Activated T-cell treated with anti-CD3 and anti-CD28 coated beads for 4 hours (primary cell): ENCODE measurements at places on chromosomes 2 and 18.

GRCh38 chr2:120654381-120655134 lies 81.1 kb upstream of the GLI2 start:
- no peak for DNase-seq

GRCh38 chr2:38528008-38528442 lies 74.7 kb downstream of the HNRNPLL start:
- peak; percentile 17 for DNase-seq

DNA sequence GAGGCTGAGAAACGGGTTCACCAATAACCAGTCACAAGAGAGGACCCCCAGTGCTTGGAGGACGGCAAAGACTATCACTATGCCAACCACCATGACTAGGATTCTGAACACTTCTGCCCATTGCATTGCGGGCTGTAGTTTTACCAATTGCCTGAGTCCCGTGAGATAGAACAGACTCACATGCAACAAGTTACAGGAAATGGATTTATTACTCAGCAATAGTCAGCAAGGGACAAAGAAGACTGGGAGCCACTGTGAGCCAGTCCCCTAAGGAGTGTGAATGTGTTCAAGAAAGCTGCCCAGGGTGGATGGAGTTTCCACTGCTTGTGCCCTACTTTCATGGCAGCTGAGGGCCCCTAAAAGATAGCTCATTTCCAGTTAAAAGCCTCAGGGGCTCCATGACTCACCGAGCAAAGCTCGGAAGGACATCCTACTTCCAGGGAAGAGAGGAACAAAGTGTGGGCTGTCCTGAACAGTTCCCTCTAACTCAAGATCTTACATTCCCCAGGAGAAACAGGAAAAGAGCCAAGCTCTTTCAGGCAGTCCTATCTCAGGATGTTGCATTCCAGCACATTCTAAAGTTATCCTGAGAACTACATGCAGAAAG lies 54.4 kb downstream of the SLC4A3 start:
- DNase-seq: no peak

- no peak for DNase-seq
Measured at GRCh38 chr2:23574919-23575654, 190.1 kb downstream of the KLHL29 start.

DNA sequence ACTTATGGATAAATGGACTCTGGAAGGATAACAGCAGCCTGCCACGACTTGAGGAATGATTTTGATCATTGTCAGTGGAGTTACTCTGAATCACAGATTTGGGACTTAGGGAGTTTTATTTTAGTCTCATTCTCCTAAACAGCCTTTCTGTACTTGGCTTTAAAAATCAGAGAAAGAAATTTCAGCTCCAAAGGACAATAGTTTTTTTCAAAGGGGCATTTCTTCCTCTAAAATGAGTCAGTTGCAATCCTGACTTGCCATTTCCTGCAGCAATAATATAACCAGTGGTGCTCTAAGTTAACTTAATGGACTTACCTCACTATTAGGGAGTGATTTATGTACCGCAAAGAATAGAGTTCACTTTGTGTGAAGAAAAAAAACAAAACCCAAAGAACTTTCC lies 35.1 kb upstream of the MTX2 start:
- no peak for DNase-seq

DNA sequence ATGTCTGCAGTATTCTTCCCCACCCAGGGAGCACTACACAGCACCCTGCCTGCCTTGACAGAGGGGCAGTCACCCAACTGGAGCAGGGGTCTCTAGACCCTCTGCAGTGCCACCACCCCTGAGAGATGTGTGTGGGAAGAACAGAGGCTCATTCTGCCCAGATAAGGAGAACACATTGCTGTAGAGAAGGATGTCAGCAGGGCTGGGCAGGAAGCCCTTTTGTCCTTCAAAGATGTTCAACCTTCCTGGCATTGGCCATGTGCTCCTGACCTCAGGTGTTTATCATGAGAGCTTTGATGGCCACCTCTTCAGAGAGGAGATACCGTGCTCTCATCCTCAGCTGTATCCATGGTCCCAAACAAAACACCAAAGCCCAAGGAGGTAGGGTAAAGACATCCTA lies 4.6 kb upstream of the TEX51 start:
- no peak for DNase-seq

- no peak for DNase-seq
Measured at GRCh38 chr2:118864207-118864606, 16.8 kb upstream of the EN1 start.

DNA sequence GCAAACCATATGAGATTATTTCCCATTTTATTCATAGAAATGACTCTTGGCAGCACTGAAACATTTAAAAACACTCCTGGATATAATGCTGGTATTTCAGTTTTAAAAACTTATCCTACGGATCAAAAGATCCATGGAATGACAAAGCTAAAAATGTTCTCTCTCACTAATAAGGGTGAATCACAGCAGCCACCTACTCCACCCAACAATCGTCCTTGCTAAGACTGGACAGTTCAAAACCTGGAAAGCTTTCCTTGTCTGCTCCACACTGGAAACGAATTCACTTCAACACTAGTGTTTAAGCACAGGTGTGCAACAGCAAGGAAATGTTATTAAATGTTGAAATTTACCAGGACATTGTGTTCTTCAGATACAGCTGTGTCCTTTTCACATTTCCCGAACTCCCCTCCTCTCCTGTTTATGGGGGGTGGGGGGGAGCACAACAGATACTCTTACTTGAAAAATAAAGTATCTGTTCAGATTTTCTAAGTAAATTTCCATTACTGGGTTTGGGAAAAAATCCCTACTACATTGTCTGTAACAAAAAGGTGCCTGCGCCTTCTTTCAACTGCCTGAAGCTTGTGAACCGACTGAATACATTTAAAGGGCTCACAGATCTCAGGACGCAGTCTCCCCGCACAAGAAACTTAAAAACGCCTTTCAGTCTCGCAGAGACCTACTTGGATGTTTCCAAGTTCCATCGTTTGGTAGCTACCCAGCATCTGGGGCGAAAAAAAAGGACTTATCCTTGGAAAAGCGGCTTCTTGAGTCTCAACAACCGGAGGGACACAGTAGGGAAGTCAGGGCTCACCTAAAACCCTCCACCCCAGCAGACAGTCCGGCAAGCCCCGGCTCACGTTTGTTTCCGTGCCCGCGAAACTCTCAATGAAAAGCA lies 1.3 kb downstream of the YWHAQ start:
- DNase-seq: no peak

- DNase-seq: peak; percentile 86
Measured at GRCh38 chr2:38377050-38377828, at the start of gene ATL2. ATL2 (minus strand) TSS chr2:38377273; CDS start chr2:38377260, 13 bp downstream.

GRCh38 chr18:3306391-3306790 lies 44.5 kb downstream of the MYL12B start:
- no peak for DNase-seq

DNA sequence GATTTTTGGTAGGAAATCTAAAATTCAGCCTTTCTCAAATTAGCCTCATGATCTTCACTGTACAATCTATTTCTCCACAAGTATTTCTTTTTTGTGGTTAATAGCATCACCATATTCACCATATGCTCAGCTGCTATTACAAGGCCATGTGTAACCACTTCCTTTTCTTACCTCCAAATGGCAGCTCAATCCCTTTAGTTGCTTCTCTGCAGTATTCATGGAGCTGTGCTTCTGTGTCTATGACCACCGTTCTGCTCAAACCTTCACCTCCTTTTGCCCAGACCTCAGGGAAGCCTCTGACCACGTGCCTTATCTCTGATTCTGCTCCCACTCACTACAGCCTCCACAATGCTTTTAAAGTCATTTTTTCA lies 126.7 kb upstream of the TMEM200C start:
- DNase-seq: no peak

GRCh38 chr2:54757500-54757899 lies 34.0 kb downstream of the EML6 start:
- no peak for DNase-seq

DNA sequence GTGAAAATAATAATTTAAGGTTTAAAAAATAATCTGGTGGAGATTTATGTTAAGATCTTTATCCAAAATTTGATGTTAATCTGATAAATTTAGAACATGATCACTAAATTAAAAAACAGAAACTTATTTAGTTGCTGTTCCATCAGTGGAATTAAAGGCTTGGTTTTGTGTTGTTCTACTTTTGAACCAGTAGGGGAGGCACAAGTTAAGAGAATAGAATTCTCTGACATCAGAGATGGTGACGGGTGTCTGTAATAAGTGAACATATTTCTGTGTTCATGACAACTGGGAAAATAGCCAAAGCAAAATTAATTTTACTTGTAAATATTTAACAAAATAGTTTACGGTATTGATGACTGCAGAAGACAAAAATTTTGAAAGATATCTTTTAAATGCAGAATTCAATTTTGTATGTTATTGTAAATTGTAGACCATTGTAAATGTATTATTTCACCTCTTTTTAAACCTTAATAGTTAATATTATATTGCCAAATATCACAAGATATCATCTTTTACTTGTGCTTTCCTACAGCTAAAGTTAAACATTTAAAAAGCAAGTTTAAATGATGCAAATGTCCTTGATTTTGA lies 106.0 kb downstream of the UBR3 start:
- no peak for DNase-seq

DNA sequence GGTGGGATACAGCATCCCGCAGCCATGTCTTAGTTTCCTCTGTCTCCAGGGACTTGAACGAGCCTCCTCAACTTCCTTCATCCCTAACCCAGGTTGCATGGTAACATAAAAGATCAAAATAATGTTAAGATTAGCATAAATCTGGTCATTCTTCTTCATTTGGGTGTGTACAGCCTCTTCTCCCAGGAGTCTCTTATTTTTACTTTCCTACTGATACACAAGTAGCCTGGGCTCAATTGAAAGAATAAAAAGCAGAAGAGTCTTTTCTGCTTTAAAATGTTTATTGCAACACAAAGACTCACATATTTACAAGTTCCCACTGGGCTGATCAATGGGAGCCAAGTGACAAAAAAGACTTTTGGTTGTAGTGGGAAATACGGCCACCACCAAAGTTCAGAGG lies 137.9 kb upstream of the PID1 start:
- no peak for DNase-seq

DNA sequence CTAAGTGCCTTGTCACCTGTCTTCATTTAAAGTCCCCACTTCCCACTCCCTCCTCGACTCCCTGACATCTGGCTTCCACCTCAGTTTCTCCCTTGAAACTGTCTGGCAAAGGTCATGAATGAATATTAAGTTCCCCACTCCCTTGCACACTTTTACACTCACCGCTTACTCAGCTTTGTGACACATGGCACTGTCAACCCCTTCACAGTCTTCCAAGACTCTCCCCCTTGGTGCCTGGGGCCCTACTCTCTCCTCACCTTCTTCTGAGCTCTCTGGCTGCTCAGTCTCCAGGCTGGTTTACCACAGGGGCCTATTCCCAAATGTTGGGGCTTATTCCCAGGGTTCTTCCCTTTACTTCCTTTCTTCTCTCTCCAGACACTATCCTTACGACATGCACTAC lies 17.9 kb upstream of the PTPN4 start:
- DNase-seq: no peak

DNA sequence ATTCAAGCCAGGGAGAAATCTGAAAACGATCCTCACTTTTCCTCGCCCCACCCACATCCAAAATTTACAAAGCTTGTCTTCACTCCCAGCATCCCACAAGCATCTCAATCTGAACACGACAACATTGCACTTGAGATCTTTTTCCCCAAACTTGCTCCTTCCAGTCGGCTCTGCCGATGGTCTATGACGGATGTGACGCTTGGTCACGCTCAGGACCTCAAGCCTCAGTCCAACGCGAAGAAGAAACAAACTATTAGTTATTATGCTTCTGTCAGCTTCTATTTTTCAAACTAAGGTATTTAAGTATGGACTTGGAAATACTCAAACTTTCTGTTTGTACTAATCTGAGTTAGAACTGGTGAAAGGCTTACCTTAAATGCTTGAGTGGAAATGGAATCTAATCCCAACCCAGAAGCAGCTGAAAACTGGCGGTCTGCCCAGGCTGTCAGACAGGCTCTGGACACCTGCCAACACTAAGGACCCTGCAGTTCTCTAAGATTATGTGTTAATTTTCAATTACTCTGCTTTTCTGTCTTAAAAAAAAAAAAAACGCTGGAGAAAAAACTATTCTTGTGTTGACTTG lies 132.1 kb upstream of the DNMT3A start:
- DNase-seq: no peak

- DNase-seq: no peak
Measured at GRCh38 chr2:74053959-74054715, 69.4 kb downstream of the TET3 start.

- DNase-seq: no peak
Measured at GRCh38 chr2:239790313-239790712, 234.8 kb downstream of the NDUFA10 start.

- no peak for DNase-seq
Measured at GRCh38 chr2:218370410-218371063, 11.5 kb upstream of the SLC11A1 start.

DNA sequence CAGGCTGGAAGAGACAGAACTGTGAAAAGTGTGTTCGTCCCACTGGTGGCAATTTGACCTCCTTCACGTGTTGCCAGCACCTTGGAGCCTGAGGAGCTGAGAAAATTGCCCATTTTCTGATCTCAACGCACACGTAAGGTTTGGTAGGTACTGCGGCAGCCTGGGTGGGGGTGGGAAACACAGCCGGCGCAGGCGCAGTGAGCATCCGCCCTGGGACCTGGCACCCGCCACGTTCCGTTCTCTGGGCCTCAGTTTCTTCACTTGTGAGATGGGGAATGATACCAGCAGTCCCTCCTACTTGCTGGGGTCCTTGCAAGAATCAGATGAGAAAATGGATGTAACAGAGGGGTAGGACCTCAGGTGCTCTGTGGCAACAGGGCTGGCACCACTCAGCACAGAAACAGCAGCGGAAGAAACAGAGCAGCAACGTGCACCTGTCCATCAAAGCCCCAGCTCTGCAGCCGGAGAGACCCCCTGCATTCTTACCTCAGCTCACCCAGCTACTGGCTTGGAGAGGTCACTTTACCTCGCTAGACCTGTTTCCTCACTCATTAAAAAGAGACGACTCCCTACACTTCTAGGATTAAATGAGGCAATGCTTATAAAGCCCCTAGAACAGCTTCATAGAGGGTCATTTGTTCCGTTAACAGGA lies 458.0 kb upstream of the ID2 start:
- DNase-seq: no peak

DNA sequence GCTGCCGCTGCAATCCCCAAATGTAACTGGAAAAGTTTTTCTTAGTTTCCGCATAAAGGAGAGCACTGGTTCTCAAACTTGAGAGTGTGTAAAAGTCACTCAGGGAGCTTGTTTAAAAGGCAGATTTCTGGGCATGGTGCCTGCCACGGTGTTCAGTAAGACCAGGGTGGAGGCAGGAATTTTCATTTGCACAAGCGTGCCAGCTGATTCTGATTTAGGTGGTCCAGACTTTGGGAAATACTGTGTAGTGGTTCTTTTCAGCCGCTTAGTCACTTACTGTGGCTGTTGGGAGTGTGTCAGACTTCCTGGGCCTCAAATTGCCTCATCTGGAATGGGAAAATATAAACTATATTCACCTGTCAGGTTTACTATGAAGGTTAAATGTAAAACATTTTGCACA lies 788 bp downstream of the ARMC9 start:
- DNase-seq: no peak

GRCh38 chr18:24031916-24032315 lies 17.4 kb downstream of the TTC39C start:
- no peak for DNase-seq

DNA sequence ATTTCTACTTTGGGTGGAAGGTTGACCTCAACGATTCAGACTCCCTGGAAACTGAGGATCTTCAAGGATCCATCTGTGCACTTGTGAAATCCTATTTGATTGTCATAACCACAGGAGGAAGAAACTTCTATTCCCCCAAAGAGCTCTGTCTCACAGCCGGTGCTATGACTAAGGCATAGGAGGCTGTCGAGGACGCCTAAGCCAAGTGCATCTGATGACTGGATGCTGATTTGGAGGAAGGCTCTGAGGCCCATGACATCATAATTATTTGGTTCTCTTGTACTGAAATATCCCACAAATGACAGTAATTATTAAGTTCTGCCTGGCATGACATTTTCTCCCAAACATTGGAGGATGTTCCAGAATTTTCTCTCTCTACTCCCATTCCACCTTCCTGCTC lies 13.8 kb upstream of the KCNF1 start:
- no peak for DNase-seq
